ENCODE measurements at places on chromosomes 2 and 18. TPM values are rescaled to one million over a fixed set of nuclear protein-coding genes. Genes with fewer than 3 reads are reported as not detected.

The B3GNT7 gene
- 5.3 TPM for total RNA-seq

GRCh38 chr18:4271952-4272351, 183.2 kb downstream of the DLGAP1 start:
- no peak for DNase-seq

DNA sequence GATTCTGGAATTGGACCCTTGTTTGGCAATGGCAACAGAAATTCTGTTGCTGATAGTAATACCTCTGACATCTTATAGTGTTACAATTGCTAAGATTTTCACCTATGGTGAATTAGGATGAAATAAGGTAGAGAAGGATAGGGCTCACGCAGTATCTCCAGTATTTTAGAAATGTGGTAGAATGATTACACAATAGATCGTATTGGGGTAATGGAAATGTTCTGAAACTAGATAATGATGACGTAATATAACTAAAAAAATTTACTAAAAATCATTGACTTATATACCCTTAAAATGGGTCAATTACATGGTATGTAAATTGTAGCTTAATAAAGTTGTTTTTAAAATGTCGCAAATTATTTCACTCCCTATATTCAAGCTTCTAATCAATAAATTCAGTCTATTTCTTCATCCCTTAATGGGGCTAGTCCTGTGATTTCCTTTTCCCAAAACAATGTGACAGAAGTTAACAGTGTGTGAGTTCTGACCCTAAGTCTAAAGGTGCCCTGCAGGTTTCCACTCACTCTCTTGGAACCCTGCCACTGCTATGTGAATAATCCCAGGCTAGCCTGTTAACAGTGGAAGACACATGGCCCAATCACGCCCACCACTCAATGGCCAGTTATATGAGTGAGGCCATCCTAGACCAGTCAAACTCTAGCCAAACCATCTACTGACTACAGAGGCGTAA, 31.2 kb downstream of the USP37 start:
- DNase-seq = no peak

DNA sequence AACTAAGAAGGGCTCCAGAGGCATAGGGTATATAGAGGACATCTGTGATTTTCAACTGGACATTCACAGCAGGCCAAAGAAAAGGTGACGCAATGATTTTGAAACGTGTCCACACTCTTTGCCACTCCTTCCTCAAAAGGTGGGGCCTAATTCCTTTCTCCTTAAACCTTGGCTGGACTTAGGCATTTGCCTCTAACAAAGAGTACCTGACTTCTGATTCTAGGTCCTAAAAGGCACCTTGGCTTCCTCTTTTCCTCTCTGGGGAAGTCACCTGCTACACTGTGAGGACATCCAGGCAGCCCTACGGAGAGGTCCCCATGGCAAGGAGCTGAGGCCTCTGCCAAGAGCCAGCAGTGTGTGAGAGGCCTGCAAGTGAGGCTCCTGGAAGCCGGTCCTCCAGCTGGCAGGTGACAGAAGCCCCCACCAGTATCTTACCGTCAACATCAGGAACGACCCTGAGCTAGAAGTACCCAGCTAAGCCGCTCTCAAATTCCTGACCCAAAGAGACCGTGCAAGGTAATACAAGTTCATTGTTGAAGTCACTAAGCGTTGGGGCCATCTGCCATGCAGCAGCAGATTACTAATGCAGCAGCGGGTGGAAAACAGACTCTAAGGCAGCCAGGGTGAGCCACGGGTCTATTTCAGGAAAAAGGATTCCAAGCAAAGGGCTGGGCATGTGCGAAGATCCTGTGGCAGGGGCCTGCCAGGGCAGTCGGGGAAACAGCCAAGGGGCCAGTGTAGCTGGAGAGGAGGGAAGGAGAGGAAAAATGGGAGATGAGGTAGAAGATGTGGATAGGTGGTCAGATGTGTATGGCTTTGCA, 7.4 kb upstream of the HES6 start:
- no peak for DNase-seq

DNA sequence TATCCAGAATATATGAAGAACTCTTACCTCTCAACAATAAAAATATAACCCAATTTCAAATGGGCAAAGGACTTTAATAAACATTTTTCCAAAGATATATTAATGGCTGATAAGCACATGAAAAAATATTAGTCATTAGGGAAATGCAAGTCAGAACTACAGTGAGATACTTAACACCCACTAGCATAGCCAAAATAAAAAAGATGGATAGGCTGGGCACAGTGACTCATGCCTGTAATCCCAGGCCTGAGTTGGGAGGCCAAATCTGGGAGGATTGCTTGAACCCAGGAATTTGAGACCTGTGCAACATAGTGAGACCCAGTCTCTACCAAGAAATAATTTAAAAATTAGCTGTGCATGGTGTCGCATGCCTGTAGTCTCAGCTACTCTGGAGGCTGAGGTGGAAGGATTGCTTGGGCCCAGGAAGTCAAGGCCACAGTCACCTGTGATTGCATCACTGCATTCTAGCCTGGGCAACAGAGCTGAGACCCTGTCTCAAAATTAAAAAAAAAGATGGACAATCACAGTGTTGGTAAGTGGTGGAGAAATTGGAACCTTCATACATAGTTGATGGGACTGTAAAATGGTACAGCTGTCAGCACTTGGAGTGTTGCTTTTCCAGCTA, 25.1 kb downstream of the MARCHF7 start:
- no peak for DNase-seq

DNA sequence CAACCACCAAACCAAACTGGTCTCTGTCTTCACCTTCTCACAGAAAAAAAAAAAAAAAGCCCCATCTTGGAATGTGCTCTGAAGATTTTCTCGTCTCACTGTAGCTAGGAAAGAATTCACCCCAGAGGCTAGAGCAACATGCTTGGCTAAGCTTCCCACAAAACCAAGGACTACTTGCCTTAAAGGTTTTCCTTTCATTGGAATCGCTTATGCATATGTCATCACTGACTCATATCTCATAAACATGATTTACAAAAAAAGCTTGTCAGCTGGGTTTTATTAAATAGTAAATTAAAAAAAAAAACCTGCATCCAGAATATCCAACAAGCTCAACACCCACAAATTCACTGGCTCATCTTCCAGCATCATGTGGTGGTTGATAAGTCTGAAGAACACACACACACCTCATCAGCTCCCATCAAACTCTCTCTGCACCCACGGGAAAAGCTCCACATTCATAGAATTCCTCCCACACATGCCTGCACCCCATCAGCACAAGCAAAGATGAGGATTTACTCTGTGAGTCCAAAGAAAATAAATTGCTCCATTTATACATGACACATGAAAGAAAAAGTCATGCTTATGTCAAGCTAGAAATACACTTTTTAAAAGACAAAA, 182.0 kb upstream of the TRIB2 start:
- DNase-seq = peak; percentile 22

- no peak for DNase-seq
Measured at GRCh38 chr2:59413751-59414570, 1139.5 kb downstream of the BCL11A start.

- no peak for DNase-seq
Measured at GRCh38 chr18:23307567-23308295, 145.4 kb upstream of the RIOK3 start.

All from breast epithelium (tissue), 4 donors.